ENCODE measurements at places on chromosomes 7 and 10.

GRCh38 chr10:125084191-125084613 lies 76.2 kb downstream of the CTBP2 start:
- DNase-seq = no peak

- DNase-seq = no peak
These were observed 80.4 kb downstream of the CNNM2 start for GRCh38 chr10:102998399-102998907.

- DNase-seq = no peak
These were observed 350.6 kb downstream of the TFEC start for GRCh38 chr7:115679976-115680375.

DNA sequence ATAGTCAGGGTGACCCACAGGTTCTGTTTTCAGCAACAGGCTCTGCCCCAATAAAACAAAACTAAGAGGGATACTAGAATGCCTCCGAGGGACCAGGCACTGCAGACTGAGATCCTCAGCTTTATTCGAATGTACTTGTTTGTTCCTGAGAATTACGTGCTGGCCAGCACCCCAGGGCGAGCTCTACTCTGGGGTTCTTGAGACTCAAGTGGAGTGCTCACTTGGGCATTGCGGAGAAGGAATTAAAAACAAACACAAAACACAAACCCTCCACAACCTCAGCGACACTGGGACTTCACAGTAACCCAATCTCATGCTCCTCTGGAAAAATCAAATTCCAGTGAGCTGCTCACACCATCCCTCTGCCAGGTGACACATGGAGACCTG lies 250.7 kb downstream of the TNS3 start:
- no peak for DNase-seq

- no peak for DNase-seq
These were observed 42.0 kb upstream of the TARP start for GRCh38 chr7:38315410-38315809.

DNA sequence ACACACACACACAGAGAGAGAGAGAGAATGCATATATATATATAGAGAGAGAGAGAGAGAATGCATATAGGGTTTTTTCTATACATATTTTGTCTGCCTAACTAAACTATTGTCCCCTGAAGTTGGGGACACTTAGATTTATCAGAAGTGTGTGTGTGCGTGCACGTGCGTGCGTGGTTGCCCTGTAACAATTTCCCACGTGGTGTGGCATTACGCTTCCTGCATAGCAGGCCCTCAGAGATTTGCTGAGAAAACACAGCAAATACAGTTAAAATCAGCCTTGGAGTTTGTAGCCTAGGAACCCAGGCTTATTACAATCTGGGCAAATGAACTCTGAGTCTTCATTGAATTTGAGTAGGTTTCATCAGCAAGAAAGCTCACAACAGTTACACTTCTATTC lies 14.7 kb downstream of the RNF32 start:
- no peak for DNase-seq

DNA sequence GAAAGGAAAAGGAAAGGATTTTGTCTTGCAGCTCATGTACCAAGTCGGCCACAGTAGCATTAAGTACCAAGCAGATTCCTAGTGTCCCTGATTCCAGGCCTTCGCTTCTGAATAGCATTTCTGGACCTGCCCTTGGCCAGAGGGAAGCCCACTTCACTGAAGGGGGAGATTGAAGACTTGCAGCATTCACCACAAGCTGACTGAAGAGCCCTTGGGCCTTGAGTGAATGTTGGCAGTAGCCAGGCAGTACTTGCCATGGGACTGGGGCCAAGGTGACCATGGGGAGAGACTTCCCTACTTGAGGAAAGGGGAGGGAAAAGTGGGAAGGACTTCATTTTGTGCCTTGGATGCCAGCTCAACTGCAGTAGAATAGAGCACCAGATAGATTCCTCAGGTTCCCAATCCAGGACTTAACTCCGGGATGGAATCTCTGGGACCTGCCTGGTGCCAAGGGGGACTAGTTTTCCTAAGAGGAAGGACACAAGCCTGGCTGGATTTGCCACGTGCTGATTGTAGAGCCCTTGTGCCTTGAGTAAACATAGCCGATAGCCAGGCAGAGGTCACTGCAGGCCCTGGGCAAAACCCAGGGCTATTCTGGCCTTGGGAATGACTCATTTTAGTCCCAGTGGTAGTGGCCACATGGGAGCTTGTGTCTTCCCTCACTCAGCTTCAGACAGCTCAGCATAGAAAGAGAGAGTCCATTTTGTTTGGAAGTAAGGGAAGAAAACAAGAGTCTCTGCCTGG lies 141.7 kb upstream of the KCND2 start:
- no peak for DNase-seq

GRCh38 chr7:73704640-73705550 lies 14.6 kb downstream of the STX1A start:
- no peak for DNase-seq

GRCh38 chr7:24073651-24074420 lies 210.2 kb upstream of the NPY start:
- no peak for DNase-seq

GRCh38 chr7:85595750-85596178 lies 408.9 kb upstream of the SEMA3D start:
- DNase-seq = no peak

DNA sequence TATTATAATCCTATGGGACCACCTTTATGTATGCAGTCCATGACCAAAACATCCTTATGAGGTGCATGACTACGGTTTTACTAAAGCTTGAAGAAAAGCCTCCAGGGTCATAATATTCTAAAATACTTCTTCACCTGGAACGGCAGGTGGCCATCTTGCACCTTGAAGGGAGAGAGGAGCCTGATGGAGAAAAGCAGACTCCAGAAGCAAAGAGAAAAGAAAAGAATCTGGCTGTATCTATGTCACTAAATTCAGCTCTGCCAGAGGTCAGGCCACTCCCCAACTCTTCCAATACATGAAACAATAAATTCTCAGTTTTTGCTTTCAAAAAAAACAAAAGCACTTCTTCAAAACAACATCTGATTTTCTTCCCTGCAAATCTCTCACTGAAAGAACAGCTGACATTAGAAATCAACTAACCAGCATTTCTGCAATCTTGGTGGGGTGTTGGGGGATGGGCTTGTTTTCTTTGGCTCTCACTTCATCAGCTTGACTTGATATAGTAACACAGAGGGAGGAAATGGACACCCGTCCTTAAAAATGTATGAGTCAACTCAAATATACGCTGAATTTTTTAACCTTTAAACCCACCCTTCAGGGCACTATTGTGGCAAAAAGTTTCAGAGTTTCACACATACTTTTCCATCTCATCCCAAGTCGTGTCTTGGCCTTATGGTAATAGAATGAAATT lies 21.7 kb downstream of the HIBADH start:
- no peak for DNase-seq

- no peak for DNase-seq
These were observed 92.4 kb upstream of the ADARB2 start for GRCh38 chr10:1829712-1830111.

- no peak for DNase-seq
These were observed 76.7 kb downstream of the CALD1 start for GRCh38 chr7:134856091-134856490.
